ENCODE measurements at places on chromosomes 16 and 17.
A peak's percentile ranks its signal among the peaks of the same experiment; 100 is the strongest.

- DNase-seq = no peak
These were observed 69.9 kb upstream of the HSBP1 start for GRCh38 chr16:83737729-83738354.

DNA sequence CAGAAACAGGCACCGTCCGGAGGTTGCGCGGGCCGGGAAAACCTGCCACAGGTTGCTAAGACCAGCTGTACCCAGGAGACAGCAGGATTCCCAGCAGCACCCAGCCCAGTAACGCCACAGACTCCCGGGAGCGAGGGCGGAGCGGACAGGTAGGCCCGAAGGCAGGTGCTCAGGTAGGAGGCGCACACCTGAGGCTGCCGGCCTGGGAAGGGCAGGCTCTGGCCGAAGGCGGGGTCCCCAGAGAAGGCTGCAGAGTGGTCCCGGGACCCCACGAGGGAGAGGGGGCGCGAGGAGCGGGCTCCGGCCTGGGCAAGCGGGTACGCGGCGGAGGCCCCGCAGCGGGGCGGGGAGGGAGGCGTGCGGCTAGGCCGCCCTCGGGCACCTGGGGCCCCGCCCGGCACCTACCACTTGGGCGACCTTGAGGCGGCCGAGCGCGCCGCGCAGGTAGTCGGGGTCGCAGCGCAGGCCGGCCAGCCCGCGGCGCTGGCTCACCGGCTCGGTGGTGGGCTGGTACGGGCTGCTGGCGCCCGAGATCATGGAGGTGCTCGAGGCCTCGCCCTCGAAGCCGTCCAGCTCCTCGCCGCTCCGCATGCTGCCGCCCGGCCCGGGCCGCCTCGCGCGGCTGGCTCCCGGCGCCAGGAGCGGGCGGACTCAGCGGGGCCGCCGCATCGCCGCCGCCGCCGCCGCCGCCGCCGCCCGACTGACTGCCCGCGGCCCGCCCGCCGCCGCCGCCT, 441 bp downstream of the CMTM4 start:
- peak; percentile 39 for DNase-seq

DNA sequence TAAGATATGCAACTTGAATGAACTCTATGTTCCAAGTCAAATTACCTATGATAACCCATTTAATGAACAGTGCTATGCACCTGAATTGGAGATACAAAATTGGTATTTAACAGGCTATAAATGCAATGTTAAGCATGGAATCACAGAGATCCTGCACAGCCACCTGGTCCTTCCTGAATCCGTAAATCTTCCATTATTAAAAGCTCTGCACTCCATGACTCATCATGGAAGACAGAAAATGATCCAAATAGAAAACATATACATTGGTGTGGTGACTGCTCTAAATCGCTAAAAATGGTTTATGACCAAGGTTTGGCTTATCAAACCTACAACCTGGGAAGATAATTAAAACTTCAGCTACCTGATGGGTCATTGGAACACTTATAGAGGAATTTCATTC, 45.3 kb downstream of the GLG1 start:
- no peak for DNase-seq

GRCh38 chr17:35870906-35871819, 2.5 kb upstream of the HEATR9 start:
- no peak for DNase-seq

DNA sequence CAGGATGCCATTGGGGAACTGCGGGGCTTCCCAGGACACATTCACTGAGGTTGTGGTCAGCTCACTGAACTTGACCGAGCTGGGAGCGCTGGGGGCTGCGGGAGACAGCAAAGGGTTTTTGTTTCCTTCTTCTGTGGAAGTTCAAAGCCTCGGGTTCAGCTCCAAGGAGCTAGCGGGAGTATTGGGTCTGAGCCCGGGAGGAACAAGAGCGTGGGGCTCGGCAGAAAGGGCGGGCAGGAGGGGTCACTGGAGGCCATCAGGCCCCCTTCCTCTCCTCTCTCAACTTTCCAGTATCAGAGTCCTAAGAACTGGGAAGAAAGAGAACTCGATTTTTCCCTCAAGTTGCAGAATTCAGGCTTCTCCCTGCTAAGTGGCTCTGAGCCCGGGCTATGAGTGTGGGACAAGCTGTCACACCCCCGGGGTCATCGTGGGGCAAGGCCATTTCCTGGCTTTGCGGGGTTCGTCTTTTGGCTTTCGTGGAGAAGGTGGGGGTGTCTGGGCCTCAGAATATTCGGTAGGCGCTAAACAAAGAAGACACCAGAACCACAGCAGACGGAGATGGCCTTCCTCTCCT, 53.6 kb upstream of the CDC42EP4 start:
- no peak for DNase-seq

DNA sequence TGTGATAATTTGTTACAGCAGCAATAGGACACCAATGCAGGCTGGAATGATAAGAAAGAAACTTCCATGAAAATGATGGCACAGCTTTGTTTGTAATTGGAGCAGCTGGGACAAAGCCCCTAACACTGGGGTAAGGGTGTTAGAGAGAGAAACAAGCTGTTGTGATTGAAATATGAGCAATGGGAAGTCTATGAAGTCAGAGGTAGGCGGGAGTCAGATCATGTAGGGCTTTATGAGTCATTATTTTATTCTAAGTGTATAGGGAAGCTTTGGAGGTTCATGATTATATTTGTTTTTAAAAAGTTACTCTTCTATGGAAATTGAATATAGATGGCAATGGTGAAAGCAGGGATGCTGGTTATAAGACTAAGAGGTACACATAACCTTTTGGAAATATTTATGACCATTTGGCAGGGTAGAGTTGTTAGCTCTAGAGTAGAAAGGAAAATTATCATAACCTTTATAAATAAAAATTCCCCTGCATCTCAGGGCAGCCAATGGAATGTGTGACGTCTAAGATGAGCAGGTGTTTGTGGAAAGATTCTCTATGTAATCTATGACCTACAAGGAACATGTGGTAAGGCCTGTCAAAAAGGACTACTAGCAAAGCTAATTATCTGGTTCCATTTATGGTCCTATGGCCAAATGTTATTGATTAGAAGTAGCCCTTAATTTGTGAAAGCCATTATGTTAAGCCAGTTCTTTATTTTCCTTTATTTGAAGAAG, 85.6 kb downstream of the KCNJ2 start:
- DNase-seq = no peak

GRCh38 chr16:87077750-87078127, 239.5 kb downstream of the C16orf95 start:
- no peak for DNase-seq

GRCh38 chr17:31289790-31290189, 7.2 kb downstream of the OMG start:
- no peak for DNase-seq

DNA sequence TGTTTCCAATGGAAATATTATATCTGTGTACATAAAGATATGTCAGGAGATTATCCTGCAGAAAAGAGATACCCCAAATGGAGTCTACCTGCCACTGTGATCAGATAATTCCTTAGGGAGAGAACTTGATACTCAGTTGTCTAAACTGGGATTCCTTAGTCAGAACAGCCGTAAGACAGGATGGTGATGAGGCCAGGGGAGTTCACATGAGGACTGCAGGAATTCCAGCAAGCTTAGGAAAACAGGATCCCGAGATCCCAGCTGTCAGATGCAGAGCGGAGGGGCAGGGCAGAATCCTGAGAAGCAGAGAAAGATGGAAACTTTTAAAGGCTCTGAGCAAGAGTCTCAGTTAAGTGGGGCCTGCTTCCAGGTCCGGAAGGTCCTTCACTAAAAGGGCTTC, 4.7 kb downstream of the KRABD2 start:
- DNase-seq = no peak

- no peak for DNase-seq
These were observed 1.4 kb downstream of the TLCD1 start for GRCh38 chr17:28724500-28725165.

GRCh38 chr17:81176666-81177065, 10.6 kb upstream of the AATK start:
- DNase-seq = no peak

DNA sequence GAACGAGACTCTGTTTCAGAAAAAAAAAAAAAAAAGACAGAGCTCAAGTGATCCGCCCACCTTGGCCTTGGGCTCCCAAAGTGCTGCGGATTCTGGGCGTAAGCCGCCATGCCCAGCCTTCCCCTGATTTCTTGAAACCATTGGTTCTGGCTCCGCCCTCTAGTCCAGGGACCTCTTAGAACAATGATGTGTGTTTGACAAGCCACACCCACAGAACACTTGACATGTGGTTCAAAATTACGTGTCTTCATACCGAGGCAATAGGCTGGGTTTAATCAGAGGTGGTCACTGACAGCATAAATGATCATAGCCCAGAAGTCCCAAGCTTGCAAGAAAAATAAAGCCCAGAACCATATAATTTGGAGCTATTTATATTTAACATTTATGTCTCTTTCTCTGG, 23.0 kb downstream of the KNOP1 start:
- DNase-seq = no peak

DNA sequence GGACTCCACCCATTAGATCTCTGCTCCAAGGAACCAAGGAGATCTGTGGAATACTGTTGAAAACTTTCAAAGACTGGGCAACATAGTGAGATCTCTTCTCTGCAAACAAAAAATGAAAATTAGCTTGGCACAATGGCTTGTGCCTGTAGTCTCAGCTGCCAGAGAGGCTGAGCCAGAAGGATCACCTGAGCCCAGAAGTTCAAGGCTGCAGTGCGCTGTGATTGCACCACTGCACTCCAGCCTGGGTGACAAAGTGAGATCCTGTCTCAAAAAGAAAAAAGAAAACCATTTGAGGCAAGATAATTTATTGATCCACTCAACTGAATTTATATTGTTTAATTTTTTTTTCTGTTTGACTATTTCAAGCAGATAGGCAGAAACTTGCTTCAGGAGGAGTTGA, 54.8 kb downstream of the CHD9NB start:
- no peak for DNase-seq

- DNase-seq = no peak
These were observed 177.1 kb upstream of the ELAC2 start for GRCh38 chr17:13194887-13195286.

- no peak for DNase-seq
These were observed 2.3 kb downstream of the CASKIN2 start for GRCh38 chr17:75512926-75513640.

Data from LoVo (cell line).